ENCODE measurements at places on chromosomes 16 and 17. TPM values are rescaled to one million over a fixed set of nuclear protein-coding genes. Genes with fewer than 3 reads are reported as not detected.

Gene DNAI2
- 0.06 TPM for total RNA-seq

Gene GRAPL
- 0.12 TPM for total RNA-seq

Gene HOXB13
- total RNA-seq = 2.2 TPM

Gene CACNA1H
- 15.2 TPM for total RNA-seq

Gene TRIM47
- 178 TPM for total RNA-seq

Gene CCT6B
- 1.5 TPM for total RNA-seq

Gene AOC2
- 1.8 TPM for total RNA-seq

Gene CACNG1
- total RNA-seq = 0.21 TPM

Gene TNK1
- 1.7 TPM for total RNA-seq

Gene CALB2
- 5.3 TPM for total RNA-seq

Gene CMTM2
- not detected for total RNA-seq

Gene RGS11
- total RNA-seq = 4.4 TPM

Gene PRRT2
- total RNA-seq = 0.26 TPM

Gene OTOA
- total RNA-seq = 0.10 TPM

Gene GAS2L2
- 0.07 TPM for total RNA-seq

Gene KRTAP4-4
- not detected for total RNA-seq

All from A549 treated with Hydrocortisone at 1 μM for 4 hours (cell line).